Glutamatergic neuron (in vitro differentiated cells): ENCODE measurements at places on chromosomes 1 and 21. TPM values are rescaled to one million over a fixed set of nuclear protein-coding genes. Genes with fewer than 3 reads are reported as not detected.

GRCh38 chr1:214864896-214865688, 217.4 kb upstream of the KCNK2 start:
- no peak for DNase-seq

DNA sequence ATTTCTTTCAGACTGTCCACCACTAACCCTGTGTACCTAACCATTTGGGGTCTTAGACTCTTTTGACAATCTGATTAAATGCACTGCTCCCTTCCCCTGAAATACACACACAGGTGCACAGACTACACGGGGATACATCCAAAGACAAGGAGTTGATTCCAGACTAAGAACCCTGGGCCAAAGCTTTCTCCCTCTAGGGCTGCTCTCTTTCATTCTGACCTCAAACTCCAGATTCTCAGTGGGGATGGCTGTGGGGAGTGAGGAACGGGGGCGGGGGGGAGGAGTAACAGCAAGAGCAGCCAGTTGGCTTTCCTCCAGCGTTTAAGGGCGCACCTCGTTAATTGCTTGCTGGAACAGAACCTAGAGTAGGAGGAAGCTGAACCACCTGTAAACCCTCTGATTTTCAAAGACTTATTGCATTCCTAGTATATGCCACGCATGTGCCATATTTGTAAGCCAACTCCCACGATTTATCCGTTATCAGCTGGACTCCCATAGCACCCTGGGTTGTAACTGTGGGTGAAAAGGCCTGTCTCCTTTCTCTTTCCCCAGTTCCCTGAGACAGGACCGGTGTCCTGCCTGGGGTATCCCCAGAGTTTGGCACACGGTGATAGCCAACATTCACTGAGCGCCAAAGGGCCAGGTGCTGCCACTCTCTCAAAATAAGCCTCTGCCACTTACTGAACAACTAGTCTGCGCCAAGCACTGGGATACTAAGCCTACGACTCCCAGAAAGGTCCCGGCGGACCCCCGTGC, 920 bp downstream of the MTHFR start:
- no peak for DNase-seq

DNA sequence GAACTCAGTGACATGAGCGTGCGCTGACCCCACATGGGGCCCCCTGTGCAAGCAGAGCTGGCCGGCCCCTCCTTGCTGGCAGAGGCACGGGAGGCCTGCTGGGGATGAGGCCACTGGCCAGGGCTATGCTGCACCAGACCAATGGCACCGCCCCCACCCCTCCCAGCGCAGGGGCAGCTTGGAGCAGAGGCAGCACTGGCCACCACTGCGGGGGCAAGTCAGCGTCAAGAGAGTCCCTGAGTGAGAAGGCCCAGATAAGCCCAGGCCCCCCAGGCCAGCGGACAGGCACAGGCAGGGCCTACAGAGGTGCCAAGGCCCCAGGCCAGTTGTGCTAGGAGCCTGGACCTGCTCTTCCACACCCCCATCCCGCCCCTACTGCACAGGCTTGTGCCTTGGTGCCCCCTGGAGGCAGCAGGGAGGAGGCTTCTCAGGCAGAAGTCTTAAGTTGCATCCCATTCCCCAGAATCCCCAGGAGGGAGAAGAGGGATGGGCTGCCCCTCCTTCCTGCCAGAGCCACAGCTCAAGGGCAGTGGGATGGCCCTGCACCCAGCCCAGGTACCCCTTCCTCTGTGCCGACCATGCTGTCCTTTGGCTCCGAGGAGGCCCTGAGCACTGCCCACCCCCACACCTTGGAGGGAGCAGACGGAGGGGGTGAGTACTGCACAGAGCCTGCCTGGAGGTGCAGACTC, 35.8 kb downstream of the EPHX1 start:
- DNase-seq = peak; percentile 88

GRCh38 chr21:45853703-45854342, 127.7 kb upstream of the COL6A1 start:
- DNase-seq = peak; percentile 10

- DNase-seq = no peak
These were observed 72.3 kb downstream of the HUNK start for GRCh38 chr21:31945141-31945540.

- no peak for DNase-seq
These were observed 239.7 kb downstream of the HLX start for GRCh38 chr1:221118938-221119320.

DNA sequence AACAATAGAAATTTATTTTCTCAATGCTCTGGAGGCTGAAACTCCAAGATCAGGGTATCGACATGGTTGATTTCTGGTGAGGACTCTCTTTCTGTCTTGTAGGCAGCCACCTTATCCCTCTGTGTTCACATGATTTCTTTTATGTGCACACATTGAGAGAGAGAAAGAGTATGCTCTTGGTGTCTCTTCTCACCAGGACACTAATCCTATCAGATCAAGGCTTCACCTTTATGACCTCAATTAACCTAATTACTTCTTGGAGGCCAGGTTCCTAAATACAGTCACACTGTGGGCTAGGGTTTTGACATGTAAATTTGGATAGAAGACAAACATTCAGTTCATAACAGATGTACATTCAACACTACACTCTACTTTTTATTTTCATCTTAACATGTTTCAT, 1094.2 kb upstream of the ADGRL2 start:
- no peak for DNase-seq

PTGFR gene
- total RNA-seq = not detected

GJB3 gene
- not detected for total RNA-seq

ERI3 gene
- total RNA-seq = 37.0 TPM

NUP210L gene
- total RNA-seq = 0.10 TPM

CLIC6 gene
- total RNA-seq = 0.17 TPM
